Esophagus squamous epithelium (tissue), 5 donors: ENCODE measurements at places on chromosomes 5 and 9. TPM values are rescaled to one million over a fixed set of nuclear protein-coding genes. Genes with fewer than 3 reads are reported as not detected.

The GARNL3 gene
- 8.4 TPM for total RNA-seq

DNA sequence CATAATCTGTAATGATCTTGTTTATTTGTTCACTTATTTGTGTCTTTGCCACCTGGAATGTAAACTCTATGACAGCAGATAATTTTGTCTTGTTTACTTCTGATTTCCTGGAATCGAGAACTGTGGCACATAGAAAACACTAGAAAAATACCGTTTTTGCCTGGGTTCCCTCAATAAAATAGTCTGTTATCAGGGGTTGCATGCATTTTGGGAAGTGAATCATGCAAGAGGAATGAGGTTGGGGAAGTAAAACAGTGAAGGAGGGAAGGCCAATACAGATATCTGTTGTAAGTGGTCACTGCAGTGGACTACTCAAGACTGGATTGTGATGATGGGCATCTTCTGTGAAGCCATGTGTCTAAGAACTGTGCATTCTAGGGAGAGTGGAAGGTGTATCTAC lies 45.2 kb upstream of the IL6ST start:
- no peak for DNase-seq

GRCh38 chr5:143843461-143843860 lies 31.5 kb downstream of the HMHB1 start:
- no peak for DNase-seq

DNA sequence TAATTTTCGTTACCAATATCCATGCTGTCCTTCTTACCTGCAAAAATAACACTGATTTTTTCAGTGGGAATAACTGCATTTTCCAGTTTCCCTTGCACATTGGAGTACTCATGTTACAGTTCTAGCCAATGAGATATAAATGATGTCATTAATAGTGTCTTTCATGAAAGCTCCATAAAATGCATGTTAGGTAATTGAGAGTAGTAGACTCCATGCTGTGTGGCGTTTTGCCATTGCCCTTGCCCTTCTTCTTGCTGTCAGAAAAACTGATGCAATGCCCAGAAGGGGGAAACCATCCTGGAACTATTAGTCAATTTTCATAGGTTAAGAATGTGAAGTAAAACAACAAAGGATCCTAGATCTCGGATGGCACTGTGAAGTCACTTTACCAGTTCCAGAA lies 1765.3 kb downstream of the EFNA5 start:
- no peak for DNase-seq

- no peak for DNase-seq
Observed at GRCh38 chr5:56499491-56499890, 266.4 kb upstream of the ANKRD55 start.

DNA sequence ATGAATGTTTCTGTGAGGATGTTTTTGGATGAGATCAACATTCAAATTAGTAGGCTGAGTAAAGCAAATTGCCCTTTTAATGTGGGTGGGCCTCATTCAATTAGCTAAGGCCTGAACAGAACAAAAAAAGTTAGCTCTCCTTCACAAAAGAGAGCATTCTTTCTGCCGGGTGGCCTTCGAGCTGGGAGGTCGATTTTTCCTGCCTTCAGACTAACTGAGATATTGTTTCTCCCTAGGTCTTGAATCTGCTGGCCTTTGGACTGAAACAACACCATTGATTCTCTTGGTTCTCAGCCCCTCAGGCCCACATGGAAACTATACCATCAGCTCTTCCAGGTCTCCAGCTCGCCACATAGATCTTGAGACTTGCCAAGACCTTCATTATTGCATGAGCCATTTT lies 29.1 kb upstream of the FREM1 start:
- DNase-seq: no peak

DNA sequence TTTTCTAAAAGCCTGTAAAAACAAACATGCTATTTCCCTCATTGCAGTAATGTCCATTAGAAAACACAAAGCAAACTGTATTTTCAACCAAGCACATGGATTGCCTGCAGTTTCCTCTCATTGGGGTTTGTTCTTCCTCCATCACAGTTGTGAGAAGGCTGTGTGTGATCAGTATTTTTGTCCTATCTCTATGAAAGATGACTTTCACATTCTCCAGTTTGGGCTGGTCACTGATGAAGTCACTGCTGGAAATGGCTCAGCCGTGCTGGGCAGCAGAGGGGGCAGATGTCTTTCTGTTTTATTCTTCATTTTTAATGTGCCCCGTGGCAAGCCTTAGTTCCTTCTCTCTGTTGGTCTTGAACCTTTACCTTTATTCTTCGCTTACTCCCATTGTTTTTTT lies 288.9 kb upstream of the MPDZ start:
- DNase-seq: no peak

DNA sequence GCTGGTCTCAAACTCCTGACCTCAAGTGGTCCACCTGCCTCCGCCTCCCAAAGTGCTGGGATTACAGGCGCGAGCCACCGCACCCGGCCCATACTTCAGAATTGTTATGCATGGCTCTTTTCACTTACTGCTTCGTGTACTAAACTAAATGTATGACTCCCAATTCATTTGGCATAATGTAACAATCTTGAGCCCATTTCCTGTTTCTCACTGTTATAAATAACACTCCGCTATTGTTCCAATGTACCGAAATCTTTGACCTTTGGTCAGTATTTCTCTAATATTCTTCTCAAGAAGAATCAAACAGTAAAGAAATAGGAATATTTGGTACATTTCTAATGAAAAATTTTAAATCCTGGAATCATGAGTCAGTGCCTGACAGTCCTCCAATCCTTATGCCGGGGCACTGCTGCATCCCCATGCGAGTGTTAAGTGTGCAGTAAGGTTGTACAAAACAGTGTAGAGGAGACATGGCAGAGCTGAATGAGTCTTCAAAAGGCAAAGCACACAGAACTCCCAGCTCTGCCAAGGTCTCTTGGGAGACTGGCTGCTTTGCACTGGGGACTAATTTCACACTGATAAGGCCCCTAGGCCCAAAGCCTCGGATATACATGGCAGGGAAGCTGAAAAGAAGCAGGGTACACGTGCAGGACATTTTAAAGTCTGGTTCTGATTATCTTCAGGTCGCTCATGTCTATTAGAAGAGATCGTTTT lies 58.4 kb downstream of the HABP4 start:
- no peak for DNase-seq
